ENCODE measurements at places on chromosomes 4 and X.

DNA sequence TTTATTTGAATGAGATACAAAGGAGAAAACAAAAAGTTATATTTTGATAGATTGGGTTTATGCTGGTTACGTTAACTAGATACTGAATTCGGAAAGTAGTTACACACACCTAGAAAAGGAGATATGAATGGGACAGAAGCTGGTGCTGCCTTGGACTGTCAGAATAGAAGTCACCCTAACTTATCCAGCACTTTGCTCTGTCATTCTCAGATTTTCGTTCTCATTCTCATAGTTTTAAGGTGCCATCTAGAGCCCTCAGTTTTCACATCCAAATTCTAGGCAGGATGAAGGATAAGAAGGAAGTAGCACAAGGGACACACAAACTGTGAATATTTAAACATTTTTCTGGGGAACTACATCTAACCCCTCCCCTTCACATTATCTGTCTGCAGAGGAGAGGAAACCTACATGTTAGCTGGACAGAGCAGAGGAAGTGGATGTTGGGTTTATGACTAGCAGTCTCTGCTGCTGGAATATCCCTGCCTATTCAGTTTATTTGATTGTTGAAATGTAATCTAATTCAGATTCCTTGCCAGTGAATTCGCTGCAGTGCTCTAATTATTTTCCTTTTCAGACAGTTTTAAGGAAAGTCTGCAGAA is 521.9 kb downstream of the FAT4 start:
- peak; percentile 1 for DNase-seq

DNA sequence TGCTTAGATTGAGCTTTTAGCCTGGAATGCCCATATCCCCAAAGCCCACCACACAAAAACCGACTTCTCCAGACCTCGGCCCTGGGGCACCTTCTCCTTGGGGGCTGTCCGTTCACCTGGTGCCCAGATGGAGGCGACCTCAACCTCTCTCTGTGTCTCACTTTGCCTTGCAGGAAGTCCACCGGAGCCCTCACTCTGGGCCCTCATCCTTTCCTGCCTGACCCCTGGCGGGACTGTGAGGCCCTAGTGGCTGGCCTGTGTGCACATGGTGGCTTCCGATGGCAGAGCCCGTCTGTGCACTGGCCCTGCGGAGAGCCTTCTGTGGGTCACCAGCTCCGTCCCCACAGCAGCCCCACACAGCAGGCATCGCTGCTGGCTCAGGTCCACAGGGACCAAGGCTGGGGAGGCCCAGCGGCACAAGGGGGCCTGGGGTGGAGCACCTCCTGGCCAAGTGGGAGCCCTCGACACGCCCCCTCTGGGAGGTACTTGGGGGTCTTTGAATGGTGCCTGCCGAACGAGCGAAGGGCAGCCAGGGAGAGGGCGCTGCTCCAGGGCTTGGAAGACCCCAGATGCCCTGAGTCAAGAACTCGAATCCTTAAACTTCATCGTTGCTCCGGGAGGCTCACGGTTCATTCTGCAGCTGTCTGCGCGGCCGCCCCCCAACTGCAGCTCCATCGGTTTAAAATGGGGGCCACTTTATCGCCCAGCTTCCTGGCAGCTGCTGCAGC is 97.2 kb upstream of the ADRA2C start:
- no peak for DNase-seq

DNA sequence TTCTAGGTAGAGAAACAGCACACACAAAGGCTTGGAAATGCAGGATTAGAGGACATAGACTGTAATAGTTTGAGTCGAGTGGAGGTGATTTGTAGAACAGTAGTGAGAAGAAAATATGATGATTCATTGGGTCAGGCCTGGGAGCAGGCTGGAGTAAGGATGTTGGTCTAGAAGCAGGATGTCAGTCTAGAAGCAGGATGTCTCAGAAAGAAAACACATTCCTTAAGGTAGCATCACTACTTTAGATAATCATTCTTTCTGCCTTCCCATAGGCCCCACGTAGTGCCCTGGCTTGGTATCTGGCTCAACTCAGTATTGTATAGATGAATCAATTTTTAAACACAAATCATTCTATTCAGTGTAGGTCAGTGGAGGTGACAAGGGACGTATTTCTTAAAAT is 11.2 kb upstream of the DACH2 start:
- peak; percentile 80 for DNase-seq

DNA sequence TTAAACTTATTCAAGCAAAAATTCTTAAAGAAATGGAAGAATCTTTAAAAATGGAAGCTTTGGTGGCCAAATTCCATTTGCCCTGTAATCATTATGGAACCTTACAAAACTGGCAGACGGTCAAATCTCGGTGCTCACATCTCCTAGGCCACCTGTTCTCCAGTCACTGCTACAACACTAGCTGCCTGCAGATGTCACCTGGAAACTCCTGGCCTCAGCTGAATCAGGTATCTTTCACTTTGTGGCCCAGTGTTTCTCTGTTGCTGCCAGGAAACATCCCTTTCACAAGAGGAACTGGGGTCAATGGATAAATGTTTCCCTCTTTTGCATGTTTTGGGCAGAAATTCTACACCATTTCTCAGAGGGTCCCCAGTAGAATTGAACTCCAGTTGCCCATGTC is 4.2 kb upstream of the CXCL3 start:
- DNase-seq, result no peak

GRCh38 chrX:72479324-72480274 is 93.0 kb downstream of the HDAC8 start:
- no peak for DNase-seq

DNA sequence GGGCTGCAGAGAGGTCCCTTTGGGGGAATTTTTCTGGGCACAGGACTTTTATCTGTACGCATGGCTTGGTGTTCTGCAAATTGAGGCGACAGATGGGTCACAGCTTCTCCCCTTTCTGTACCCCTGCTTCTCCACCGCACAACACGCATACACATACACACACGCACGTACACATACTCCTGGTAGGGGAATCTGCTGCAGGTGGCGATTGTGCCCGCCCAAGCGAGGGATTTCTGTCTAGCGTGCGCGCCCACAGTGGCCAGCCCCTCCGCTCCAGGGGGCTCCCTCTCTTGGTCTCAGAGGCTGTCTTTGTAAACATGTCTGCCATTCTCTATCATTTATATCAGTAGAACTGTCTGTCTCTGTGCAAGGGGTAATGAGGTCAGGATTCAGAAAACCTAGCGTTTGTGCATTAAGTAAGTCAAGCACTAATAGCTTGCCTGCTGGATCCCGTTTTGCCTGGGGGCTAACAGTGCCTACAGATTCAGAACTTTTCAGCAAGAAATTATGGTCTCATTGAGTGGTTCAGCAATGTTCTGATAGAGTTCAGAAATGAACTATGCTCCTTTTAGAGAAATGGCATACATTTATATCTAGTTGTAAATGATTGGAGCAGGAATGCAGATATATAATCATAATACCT is 2.2 kb downstream of the GRID2 start:
- no peak for DNase-seq

DNA sequence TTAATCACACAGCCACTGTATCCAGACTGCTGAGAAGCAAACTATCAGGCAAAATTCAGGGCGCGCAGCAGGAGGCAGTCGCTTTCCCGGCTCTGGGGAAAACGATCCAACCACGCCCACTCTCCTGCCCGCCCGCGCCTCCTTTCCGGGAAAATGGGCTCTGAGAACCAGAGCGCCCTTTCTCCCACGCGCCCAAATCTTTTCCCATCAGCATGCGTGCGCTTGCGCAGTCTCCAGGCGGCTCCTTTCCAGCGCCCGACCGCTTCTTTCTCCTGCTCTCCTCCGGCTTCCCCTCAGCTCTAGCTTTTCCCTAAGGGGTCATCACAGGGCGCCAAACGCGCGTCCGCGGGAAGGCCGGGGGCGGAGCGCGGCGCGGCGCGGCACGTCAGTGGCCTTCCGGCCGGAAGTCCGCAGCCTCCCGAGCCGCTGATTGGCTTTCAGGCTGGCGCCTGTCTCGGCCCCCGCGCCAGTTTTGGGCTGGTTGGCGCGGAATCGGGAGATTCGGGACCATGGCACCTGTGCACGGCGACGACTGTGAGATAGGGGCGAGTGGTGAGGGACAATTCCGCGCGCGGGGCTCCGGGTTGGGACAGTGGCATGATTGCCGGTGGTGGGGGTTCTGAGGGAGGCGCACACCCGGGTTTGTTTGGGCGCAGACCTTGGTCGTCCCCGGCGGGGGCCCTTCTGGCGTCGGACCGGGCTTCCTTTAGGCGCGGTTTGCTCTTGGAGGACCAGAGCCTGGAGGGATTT is at the start of gene POLA1:
Gene POLA1, plus strand, starts transcription at position 466 of the 750 bp plus-strand sequence. Its CDS starts 44 bp downstream, at position 510.
- peak; percentile 96 for DNase-seq

DNA sequence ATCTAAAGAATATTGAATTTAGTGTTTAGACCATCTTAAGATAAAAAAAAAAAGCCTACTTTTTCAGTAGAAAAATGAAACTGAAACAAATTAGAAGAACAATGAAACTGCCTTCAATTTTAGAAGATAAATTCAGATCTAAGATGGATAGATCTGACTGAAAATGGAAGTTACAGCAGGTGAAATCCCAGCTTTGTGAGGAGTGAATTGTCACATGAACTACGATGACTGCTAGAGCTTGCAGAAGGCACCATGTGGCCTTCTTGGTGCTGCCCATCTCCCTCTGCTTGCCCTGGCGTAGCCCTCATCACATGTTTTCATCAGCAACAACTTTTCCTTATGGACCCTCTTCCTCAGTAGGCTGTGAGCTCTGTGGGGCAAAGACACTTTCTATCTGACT is 51.4 kb upstream of the EMCN start:
- DNase-seq, result no peak

DNA sequence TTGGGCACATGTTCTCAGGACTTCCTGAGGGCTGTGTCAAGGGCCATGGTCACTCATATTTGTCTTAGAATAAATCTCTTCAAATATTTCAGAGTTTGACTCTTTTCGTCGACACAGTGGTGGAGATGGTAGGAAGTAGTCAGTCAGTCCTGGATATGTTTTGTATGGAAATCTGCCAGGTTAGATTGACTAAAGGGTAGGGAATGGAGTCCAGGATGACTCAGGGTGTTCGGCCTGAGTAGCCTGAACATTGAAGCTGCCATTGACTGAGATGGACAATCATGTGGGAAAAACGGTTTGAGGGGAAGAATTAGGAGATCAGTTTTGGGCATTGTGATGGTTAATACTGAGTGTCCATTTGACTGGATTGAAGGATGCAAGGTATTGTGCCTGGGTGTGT is 177.1 kb upstream of the CENPE start:
- DNase-seq, result peak; percentile 62

DNA sequence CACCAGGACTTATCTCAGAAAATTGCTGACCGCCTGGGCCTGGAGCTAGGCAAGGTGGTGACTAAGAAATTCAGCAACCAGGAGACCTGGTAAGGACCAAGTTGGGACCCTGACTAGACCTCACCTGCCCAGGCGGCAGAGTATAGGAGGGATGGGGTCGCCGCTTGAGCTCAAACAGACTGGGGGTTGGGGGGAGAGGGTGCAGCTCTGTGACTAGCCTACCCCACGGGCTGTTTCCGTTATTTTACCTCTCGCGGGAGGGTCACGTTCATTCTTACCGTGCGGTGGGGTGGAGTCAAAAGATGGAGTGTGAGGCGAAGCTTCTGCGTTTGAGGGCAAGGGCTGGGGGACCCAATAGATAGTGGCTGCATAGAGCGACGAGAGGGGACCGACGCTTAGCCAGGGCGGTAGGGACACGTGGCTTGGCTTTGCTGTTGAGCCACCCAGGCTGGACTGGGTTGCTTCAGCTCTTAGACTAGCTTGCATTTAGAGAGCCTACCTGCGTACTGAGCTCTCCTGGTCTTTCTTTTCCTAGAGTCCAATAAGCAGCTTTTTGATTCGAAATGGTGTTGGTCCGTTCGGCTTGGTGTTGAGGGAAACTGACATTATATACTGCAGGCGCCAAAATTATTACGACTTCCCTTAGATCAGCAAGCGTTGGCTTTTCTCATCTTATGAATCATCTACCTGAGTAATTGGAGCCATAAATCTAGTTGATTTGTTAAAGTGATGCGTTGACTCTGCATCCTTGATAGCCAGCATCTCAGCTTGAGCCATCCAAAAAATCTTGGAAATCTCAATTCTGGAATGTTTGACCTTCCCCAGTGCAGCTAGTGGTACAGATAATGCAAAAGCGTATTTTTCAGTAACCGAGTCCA is 591 bp downstream of the PRPS1 start:
- peak; percentile 37 for DNase-seq

GRCh38 chrX:10254739-10255138 is 98.0 kb downstream of the CLCN4 start:
- peak; percentile 5 for DNase-seq

DNA sequence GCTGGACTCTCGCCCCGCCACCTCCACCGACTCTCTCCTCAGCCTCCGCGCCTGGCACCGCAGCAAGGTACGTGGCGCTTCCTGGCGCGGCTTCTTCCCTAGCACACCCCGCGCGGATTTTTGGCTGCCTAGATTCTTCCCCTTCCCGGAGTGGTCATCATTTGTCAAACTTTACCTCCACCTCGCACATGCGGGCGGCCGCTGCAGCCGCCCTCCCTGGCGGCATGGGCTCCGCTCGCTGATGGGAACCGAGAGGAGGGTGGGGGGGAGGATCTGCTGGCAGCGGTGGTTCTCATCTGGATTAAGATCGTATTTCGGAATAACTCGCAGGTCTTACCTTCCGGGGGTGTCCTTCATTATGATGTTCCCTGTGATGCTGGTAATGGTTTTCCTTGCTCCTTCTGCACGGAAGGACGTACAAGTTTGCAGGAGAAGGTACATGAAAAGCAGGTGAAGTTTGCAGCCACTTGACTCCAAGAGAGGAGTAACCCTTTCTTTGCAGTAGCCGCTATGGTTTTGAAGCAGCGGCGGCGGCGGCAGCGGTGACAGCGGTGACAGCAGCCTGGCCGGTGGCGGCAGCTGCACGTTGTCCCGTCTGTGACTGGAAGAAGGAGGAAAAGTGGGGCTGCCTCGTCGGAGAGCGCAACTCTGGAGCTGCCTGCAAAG is 2183.9 kb upstream of the TENM3 start:
- peak; percentile 0 for DNase-seq

- peak; percentile 14 for DNase-seq
Observed at GRCh38 chr4:147723326-147723725, 8.6 kb upstream of the ARHGAP10 start.

DNA sequence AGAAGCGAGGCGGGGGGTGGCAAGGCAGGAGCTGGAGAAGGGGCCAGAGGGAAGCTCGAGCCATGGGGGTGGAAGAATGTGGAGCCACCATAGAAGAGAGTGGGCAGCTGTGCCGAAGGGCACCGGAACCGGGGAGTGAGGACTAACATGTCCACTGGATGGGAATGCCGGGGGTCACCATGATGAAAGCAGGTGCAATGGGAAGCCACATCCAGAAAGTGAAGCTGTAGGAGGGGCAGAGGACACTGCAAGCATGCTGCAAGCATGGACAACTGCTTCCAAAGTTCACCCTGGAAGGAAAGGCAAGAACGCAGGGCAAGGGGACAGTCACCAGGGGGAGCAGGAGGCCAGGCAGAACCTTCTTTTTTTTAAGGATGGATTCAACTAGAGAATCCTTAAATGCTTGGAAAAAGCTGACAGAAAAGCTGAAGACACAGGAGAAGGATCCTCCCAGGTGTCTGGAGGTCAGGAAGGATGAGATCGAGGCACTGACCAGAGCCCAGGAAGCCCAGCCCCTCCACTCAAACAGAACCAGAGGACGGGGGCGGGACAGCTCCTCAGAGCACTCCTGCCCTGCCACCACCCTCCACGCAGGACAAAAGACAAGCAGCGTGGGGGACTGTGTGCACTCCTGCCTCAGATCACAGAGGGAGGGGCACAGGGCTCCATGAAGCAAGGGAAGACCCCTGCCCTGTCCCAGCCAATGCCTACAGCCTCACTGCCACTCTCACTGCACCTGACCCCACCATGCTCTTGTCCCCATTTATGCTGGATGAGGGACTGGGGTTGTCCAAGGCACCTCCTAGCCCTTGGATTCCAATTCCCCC is 169.2 kb downstream of the AFAP1 start:
- DNase-seq, result peak; percentile 36

GRCh38 chr4:170079981-170080380 is 9.8 kb downstream of the AADAT start:
- DNase-seq, result peak; percentile 32

- no peak for DNase-seq
Observed at GRCh38 chrX:9542106-9542760, 77.4 kb downstream of the TBL1X start.

All from iris pigment epithelial cell (primary cell).